Activated naive CD4-positive, alpha-beta T cell treated with anti-CD3 and anti-CD28 coated beads, Interleukin-2, amount 10 ng/mL, durations not matched to agents 5 hours and 36 hours (primary cell): ENCODE measurements at places on chromosomes 1 and 21. TPM values are rescaled to one million over a fixed set of nuclear protein-coding genes. Genes with fewer than 3 reads are reported as not detected.

The ADORA1 gene
- total RNA-seq: not detected

The ADORA3 gene
- not detected for total RNA-seq

The SUSD4 gene
- total RNA-seq: 1.2 TPM

The TTC24 gene
- total RNA-seq: 3.1 TPM

The TTLL10 gene
- total RNA-seq: not detected

The SNRNP40 gene
- total RNA-seq: 67.8 TPM

The ELF3 gene
- 0.41 TPM for total RNA-seq

The GJC2 gene
- 0.63 TPM for total RNA-seq

The NBPF4 gene
- not detected for total RNA-seq

The SPATA45 gene
- not detected for total RNA-seq

The TDRD5 gene
- not detected for total RNA-seq

The MYOG gene
- not detected for total RNA-seq

The PUSL1 gene
- 18.5 TPM for total RNA-seq

The TENT5C gene
- total RNA-seq: 22.2 TPM

The STMN1 gene
- total RNA-seq: 550 TPM

The TTC34 gene
- total RNA-seq: 1.8 TPM

The TNNT2 gene
- total RNA-seq: not detected

The MMEL1 gene
- total RNA-seq: 5.5 TPM
